ENCODE measurements at places on chromosomes 6 and 20.

- no peak for DNase-seq
These were observed 29.7 kb downstream of the SLC12A5 start for GRCh38 chr20:46058599-46059281.

DNA sequence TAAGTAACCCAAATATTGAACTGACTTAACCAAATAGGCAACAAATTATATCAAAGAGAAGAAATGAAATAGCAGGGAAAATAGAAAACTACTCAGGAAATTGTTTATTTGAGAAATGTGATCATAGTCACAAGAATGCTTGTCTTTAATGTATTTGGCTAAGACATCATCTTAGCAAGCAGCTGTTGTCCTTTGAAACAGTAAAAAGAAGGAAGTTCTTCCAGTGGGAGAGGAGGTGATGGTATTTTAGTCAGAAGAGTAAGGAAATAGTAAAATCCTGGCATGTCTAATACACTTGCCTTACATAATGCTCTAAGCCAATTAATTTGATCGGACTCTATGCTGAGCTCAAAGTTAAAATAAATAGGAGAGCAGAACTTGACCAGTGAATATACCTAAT lies 126.5 kb downstream of the EPM2A start:
- no peak for DNase-seq

- DNase-seq: peak; percentile 55
These were observed 21.6 kb downstream of the RREB1 start for GRCh38 chr6:7129360-7129759.

DNA sequence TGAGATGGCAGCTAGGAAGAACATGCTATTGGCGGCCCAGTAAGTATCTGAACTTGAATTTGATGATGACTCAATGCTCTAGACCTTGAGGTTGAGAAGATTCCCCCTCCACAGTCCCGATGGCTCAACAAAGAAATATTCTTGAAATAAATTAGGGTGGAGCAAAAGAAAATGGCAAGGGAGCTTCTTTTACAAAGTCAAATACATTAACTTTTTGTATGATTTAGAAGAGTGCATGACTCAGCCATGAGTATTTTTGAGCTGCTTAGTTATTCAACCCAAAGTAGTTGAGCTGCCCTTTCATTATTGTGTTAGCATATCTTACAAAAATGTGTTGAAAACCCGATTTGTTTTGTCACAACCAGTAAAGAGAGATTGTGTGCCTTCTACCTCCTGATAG lies 7.6 kb downstream of the TFAP2C start:
- DNase-seq: peak; percentile 89

DNA sequence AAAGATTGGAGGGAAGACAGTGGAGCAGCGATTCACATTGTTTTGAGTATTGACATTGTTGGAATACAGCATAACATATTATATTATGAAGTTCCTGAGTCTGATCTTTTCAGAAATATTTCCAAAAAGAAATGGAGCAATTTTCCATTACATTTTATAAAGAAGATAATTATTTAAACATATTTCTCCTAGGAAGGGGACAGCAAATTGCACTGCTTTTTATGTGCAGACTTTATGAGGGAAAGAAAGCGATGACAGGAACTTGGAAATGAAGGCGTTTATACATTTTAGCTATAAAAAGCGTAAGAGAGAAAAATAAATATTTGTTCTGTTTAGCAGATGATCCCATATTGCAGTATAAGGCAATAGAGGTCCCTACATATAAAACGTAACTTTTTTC lies 117.0 kb upstream of the EDN1 start:
- no peak for DNase-seq

- DNase-seq: no peak
These were observed 235.2 kb downstream of the LRFN2 start for GRCh38 chr6:40352006-40352405.

- no peak for DNase-seq
These were observed 17.4 kb downstream of the ITPR3 start for GRCh38 chr6:33638556-33638955.

DNA sequence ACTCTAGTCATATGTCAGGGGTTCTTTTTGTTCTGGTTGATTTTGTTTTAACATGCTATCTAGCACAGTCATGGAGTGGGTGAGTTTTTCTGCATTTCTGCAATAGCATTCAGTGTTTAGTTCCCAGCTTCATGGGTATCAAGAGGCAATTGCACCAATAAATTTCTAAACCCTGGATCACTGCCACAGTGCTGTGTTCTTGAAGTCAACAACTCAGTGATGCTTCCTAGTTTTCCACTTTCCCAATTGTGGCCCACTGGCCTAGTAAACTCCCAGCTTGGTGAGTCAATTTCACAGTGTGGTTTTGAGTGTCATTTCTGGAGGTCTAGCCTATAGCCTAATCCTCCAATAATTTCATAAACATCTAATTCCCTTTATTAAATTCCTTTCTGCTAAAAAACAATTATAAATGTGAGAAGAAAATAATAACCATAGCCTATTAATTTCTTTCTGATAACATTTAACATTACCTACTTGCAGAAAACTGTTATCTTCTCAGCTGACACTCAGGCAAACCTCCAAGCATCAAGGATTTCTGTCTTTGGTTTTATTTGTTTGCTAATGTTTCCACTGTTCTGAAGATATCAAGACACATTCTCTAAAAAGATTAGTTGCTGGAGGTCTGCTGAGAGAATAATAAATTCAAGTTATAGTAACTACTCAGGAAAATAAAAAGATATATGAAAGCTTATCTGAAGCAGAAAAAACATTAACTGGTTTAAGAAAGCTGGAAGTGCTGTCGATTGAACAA lies 89.9 kb downstream of the PDE7B start:
- no peak for DNase-seq

DNA sequence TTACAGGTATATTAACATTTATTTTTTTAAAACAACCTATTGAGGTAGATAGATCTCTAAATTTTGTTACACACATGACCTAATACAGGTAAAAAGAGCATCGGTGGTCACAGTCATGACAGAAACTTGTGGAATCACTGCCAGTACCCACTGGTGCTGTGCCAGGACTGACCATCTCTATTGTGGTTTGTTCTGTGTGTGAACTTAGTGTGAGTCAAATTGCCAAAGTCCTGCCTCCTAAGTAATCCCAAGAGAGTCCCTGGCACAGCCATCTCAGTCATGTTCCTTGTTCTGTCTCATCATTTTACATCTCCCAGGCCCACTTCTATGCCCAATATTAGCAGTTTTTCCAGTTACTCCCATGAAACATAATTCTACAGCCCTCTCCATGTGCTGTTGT lies 21.4 kb downstream of the GSTA2 start:
- DNase-seq: no peak

DNA sequence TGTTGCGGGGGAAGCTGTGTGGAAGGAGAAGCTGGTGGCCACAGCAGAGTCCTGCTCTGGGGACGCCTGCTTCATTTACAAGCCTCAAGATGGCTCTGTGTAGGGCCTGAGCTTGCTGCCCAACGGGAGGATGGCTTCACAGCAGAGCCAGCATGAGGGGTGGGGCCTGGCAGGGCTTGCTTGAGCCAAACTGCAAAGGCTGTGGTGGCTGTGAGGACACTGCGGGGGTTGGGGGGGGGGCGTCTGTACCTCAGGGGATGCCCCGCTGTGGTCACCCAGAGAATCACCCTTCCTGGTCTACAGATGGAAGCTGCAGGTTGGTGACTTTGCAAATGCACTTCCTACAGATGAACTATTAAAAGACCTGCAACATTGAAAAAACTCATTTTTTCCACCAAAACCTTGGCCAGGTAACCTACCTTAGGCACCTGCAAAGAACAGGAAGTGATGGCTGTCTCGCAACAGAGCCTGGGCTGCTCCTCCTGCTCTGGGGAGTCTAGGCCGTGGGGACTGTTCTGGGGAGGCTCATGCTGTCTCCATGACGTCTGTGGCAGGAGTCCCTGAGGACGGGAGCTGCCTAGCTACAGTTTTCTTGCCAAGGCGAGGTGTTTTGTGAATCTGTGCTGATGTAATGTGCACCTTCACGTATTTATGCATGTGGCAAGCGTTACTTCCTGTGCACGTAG lies 7.3 kb downstream of the NPBWR2 start:
- DNase-seq: no peak

DNA sequence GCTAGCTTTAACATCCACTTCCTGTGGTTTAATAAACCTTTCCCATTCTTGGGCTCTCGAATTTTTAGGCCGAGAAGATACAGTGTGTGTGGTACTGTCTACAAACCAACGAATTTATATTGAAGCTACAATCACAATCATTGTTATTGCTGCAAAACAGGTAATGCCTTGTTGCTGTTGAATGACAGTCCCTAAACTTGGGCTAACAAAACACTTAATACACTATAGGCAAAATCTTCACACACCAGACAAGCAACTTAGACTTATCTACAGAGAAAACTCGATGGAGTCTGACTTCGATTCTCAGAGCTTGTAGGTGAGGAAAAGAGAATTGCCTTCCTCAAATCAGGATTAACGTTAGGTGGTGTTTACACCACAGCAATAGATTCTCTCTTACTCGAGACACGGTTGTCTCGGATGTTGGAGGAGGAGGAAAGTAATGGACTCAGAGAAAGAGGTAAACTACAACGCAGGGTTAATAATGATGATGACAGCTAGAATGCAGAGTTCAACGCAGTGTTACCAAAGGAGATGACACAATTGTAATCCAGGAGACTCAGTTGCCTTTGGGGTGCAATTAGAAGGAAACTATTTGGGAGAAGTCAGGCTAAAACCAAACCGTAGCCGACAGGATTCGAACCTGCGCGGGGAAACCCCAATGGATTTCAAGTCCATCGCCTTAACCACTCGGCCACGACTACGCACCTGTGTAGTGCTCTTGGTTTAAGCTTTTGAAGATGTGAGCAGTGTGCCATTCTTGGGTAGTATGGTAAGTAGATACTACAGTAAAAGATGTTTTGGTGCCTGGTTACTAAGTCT lies 32.5 kb upstream of the ZNF184 start:
- DNase-seq: peak; percentile 52

DNA sequence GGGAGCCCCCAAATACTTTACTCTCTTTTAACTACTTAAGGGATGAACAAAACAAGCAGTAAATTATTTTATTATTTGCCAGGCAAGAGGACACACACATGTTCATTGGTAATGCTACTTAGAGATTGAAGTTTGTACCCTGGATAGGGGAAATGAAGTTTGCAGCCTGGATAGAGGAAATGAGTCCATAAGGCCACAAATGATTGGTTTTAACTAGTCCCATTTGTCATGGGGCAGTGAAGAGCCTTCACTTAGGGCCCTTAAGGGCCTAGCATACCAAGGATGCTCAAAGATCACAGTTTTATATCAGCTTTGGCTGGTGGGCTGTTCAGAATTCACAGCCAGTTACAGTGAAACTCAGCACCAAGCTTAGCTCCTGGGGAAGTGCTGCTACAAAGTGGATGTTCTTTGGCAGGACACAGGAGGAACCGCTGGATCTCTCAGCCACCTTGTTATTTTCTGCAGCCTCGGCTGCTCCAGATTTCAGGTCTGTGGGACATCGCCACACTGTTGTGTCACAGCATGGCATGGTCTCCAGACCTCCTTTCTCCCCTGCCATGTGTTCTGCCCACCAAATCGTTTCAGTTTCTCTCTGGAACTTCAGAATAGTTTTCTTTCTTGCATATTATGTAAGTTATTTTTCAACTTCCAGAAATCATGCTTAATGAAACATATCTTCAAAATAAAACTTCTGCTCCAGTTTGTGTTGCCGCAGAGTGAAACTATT lies 41.8 kb downstream of the NCOA7 start:
- DNase-seq: no peak

DNA sequence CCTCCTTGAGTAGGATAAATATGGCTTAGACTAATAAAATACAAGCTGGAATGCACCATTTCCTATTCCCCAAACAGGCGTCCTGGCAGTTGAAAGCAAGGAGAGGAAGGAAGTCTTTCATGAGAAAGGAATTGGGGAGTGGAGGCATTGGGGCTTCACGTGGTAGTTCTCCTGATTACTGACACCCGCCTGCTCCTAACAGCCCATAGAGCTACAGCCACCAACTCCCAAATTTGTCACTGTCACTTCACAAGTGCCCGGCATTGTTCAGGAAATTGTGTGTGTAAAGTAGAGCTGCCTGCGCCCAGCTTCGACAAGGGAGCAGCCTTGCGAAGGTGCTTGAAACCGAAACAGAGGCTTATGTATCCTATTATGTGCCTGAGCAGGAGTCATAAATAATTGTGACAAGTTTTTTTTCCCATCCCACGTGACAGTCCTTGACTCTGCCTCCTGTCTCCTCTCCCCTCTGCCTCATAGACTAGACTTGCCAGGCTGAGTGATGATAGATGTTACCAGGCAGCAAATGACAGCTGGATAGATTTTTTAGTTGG lies 301.7 kb upstream of the ZFP64 start:
- no peak for DNase-seq

- DNase-seq: no peak
These were observed 121.4 kb upstream of the ADGRF1 start for GRCh38 chr6:47163536-47163935.

GRCh38 chr20:43191143-43191542 lies 1.4 kb upstream of the PTPRT start:
- no peak for DNase-seq

DNA sequence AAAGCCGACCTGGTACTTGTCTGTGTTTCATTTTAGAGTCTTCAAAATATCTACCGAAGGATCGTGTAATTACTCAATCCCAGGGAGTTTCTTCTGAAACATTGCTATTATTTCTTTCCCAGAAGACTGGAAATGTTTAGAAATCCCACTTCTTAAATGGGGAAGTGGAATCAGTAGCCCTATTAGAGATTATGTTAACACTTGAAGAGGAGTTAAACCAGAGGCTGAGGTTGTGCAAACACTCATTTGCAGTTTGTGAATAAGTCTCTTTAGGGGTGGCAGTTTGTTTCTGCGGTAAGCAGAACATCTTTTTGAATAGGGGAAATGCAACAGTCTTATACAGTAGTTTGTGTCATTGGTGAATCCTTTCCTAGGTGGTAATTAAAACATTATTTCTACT lies 21.3 kb downstream of the DSP start:
- DNase-seq: no peak

DNA sequence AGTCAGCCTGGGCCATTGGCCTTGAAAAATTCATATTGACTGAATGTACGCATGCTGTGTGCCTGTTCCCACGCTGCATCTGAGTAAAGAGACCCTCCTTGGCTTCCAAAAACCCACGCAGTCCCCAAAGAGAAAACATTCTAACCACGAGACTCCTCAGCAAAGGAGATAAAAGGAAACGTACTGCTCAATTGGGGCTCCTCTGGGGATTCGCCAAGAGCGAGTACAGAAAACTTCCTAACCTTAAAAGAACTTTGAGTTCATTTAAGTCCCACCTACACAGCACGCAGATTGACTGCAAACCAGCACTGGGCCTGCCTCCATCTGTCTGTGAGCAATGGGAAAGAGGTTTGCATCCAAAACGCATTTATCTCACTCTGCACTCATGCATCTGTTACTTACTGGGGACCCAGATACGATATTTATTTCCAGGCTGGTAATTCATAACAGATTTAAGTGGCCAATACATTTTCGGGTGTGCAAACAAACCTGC lies 505.9 kb upstream of the CHD6 start:
- no peak for DNase-seq
